Left lung (tissue), 14 donors: ENCODE measurements at places on chromosomes 1 and 21.

DNA sequence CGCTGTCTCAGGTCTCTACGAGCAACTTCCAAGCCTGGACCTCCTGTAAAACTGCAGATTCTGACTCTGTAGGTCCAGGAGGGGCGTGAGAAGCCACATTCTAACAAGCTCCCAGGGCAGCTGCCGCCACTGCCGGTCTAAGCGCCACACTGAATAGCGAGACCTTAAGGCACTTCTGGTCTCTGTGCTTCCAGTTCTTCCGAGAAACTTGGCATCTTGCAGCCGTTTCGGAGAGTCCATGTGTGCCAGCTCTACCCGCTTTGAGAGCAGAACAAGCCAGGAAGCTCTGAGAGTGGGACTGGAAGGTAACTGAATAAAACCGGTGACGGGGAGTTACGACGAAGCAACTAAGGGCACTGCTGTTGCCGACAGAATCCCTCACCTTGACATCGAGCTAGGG is 12.5 kb downstream of the AGT start:
- DNase-seq = no peak

- no peak for DNase-seq
Measured at GRCh38 chr1:160768295-160768657, 27.7 kb upstream of the LY9 start.

DNA sequence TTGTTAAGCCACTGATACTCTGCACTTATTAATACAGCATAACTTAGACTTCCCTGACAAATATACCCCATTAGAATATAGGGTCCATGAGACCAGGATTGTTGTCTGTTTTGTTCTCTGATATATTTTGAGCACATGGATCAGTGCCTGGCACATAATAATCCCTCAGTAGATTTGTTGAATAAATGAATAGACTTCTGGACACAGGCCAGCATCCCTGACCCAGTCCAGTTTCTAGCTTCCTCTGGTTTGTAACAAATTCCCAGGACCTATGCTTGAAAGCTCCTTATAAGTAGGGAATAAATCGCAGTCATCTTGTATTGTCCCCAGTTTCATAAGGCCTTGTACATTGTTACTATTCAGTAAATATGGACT is 58.2 kb upstream of the GADD45A start:
- DNase-seq = no peak

DNA sequence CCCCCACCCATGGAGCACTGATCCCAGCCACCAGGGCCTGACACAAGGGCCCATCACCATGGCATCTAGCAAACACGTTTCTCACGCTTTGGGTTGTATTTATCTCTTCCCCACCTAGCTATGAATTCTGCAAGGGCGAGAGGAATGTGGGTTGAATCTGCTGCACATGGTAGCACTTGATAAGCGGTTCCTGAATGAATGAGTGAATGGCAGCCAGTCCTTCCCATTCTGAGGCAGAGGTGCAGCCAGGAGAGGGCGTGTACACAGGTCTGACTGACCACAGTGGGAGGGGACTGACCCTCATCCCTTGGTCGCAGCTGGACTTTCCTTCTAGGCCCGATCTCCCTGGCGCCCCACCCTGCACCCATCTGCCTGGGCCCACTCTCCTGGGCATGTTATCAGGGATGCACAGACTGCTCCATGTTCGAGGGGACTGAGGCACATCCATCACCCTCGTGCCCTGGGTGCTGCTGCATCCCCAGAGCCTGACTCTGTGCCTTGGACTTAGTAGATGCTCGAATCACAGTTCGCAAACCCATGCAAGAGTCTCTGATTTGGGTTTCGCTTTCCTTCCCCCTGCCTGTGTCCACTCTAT is 1.0 kb downstream of the RD3 start:
- no peak for DNase-seq

GRCh38 chr1:48532976-48533375 is 61.0 kb upstream of the SPATA6 start:
- no peak for DNase-seq

- DNase-seq = no peak
Measured at GRCh38 chr1:53410100-53410541, 49.1 kb upstream of the DMRTB1 start.

GRCh38 chr1:93427656-93428055 is 20.3 kb upstream of the FNBP1L start:
- DNase-seq = no peak

DNA sequence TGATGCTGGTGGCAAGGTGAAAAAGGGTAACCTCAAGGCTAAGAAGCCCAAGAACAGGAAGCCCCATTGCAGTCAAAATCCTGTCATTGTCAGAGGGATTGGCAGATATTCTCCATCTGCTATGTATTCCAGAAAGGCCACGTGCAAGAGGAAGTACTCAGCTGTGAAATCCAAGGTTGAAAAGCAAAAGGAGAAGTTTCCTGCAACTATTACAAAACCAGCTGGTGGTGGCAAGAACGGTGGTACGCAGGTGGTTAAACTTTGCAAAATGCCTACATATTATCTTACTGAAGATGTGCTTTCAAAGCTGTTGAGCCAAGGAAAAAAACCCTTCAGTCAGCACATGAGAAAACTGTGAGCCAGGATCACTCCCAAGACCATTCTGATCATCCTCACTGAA is 13.7 kb upstream of the VPS45 start:
- DNase-seq = no peak
